ENCODE measurements at places on chromosomes 2 and 18.
A peak's percentile ranks its signal among the peaks of the same experiment; 100 is the strongest.

DNA sequence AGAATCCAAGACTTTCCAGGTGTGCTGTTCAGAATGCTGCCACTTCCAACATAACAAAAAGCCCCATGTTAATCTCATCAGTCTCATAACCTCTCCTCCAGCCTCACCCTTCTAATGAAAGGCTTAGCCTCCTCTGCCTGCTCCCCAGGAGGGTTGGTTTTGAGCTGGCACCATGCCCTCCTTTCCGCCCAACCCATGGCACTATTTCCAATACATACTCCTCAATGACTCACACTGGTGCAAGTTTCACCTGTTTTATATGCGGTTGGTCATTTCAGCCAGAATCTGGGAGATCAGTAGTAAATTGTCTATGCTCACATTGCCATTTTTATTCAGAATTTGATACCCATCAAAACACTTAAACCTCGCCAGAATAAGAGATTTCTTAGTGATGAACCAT, 157.6 kb upstream of the NRP2 start:
- no peak for DNase-seq

DNA sequence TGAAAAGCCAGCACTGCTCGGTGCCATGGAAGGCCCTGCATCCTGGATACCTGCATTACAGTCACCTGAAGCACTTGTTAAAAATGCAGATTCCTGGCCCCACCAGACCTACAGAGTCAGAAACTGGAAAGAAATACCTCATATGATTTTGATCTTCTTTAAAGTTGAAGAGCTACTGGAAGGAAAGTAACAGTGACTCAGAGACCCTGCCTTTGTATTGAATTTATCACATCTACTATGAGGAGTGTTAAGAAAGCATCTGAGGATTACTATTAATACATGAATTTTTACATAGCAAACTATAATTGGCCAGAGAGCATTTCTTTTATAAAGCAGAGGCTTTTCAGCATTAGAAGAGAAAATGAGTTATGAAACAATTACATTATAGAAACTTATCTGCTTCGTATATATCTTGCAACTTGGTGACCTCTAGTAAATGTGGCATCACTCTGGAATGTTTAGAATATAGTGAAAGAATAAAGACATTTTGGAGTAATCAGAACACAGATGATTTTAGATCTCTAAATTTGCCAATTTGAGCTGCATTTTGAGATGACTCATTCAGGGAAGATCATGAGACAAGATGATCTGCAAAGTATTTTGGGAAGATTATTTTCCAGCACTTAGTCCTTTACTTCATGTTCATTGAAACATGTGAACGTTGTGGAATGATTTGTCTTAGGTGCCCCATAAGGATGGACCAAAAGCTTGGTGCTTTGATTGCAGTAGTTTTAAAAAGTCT, 12.2 kb downstream of the PTPRM start:
- DNase-seq: no peak

DNA sequence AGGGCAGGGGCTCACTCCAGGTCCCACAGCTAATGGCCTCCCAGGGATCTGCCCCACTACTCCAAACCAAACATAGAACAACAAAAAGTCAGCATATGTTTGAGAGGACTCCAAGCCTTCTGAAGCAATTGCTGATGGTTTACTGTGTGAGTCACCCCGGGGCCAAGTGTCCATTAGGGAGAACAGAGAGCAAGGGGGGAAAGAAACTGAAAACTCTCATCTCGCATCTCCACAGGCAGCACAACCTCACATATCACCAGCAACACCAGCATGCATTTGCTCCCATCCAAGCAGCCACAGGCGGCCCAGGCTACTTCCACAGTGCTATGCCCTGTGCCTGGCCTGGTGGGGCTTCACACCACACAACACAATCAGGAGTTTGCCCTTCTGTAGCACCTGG, 39.1 kb downstream of the CYRIA start:
- no peak for DNase-seq

DNA sequence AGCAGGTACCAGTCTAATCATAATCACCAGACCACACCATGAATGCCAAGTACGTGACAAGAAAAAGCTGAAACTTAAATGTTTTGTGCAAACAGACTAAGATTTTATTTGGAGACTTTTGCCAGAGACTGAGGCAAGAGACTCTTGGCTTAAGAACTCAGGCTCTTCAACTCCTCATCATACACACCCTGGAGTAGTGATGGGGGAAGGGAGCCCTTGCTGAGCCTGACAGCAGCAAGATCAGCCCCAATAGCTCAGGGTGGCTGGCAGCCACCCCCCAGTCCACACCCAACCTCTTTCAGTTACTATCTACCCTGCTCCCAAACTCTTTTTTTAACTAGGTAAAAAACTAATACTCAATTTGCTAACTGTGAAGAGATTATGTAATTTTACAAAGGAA, 114.8 kb downstream of the CCBE1 start:
- DNase-seq: no peak

DNA sequence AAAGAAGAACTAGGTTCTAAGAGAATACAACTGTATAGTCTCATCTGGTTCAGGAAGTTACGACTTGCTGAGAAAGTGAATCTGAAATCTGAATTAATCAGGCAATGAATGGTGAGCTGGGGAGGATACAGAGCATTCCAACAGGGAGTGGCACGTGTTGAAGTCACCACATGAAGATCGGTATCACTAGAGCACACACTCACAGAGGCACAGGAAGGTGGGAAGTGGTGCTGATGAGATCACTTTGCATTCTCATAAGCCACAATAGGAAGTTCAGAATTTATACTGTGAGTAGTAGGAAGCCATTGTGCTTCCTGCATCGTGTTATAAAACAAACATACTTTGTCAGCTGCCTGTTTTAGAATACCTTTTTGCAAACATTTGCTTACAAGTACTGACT, 615.0 kb upstream of the DDX18 start:
- DNase-seq: no peak

DNA sequence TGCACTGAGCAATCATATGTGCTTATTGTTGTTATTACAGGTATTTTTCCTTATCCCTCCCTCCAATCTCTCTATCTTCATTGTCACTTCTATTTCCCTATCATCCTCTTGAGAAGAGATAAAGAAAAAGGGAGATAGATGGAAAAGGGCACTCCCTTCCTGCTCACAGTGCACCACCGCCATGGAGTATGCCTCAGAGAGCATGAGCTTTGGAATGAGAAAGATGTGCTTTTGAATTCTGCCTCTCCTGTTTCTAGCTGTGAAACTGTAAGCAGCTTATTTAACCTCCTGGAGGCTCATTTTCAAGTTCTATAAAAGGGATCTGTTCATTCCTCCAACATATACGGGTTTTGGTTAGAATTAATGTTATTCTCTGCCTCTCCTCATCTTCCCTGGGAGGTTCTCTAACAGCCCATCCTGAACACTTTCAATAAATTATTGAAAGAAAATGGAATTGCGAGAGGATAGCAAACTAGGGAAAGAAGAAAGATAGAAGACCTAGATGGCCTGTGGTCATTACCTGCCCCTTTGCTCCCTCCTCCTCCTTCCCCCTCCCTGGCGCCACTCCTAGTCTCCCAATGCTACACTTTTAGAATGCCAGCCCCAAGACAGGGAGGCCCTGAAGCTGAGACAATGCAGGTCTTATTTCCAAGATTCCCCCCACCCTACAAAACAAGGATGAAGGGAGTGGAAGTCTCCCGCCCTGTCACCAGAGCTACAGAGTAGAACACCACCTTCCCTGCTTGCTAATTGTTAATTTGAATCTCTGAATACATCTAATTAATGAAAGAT, 37.8 kb downstream of the FIGN start:
- no peak for DNase-seq

- no peak for DNase-seq
These were observed 42.7 kb downstream of the CIB4 start for GRCh38 chr2:26598336-26598995.

GRCh38 chr2:74849228-74849892, 15.4 kb downstream of the HK2 start:
- DNase-seq: no peak

- no peak for DNase-seq
These were observed 121.5 kb upstream of the SPATS2L start for GRCh38 chr2:200184748-200185627.

- no peak for DNase-seq
These were observed 245.7 kb upstream of the REG3G start for GRCh38 chr2:78779761-78780160.

DNA sequence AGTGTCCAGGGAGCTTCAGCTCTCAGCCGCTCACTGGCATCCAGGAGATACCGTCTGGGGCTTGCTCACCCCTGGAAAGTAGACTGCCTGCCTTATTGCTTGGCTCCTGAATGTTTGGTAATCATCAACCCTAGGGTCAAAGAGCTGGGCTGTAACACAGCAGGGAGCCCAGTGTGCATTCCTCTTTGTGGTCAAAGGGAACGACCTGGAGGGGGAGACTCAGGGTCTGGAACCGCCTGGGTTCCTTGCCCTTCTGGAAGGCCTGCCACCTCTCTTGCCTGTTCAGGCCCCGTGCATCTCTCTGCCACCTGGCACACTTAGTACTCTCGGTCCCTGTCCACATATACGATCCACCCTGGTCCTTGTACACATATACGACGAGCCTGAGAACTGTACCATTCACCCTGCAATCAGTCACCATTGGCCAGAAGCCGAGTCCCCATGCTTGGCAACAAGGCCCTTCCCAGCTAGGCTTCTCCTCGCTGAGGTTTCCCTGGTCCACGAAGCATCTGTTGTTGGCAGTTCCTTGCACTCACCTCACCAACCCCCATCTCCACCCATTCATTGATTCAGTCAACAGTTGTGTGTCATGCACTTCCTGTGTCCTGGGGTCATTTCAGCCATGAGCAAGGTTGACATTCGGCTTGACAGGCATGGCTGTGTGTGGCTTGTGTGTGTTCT, at the start of gene NAT8:
Gene NAT8, minus strand, starts transcription at position 85 of the 681 bp plus-strand sequence. CDS start 794 bp downstream, outside the sequence.
- no peak for DNase-seq

- DNase-seq: no peak
These were observed 212.6 kb upstream of the ACVR2A start for GRCh38 chr2:147632198-147632597.

GRCh38 chr2:203786549-203787351, 80.3 kb downstream of the CD28 start:
- peak; percentile 79 for DNase-seq

DNA sequence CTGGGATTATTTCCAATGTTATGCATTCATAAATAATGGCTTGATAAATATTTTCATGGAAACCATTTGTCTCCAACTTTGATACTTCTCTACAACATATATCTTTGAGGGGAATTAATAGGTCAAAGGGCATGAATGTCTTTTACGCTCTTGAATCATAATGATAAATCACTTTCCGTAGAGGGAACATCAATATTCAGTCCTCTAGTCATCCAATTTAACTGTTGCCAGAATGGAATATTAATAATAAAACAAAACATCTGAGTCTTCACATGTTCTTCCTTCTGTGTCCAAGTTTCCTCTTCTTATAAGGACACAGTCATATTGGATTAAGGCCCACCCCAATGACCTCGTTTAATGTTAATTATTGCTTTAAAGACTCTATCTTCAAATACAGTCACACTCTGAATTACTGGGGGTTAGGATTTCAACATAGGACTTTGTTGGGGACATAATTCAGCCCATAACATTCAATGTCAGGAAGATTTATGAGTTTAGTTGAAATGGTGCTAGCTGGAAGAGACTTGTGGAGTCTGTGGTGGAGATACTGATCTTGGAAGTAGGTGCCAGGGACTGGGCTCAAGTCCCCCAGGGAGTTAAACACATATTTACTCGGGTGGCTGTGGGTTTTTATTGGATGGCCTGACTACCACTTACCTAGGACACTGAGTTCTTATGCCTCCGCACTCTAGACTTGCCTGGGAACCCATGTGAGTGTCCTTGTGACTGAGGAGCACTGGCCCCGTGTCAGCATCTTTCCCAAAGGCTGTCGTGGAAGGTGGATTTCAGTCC, 85.0 kb upstream of the SEC11C start:
- no peak for DNase-seq

DNA sequence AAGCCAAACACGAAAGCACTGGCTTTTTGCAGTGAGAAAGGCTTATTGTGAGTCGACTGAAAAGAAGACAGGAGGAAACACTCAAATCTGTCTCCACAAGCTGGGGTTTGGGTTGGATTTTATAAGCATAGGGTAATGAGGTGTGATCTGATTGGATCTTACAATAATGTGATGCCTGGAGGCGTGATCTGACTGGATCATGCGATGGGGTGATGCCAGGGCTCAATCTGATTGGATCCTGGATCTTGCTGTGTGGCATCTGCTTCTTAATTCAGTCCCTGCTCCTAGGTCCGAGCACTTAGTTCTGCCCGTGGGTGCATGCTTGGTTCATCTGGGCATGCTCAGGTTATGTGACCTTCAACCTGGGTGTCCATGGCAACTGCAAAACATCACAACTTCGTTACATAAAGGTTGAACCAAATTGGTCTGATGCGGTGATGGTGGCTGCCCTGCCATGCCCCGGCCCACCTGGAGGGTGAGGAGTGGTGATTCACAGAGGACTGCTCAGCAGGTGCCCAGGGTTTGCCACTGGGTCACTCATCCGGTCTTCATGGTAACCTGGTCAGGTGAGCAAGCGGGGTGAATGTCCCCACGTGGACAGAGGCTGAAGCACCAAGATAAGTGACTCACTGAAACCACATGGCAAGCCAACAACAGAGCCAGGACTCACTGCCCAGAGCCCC, 111.0 kb downstream of the KCNF1 start:
- no peak for DNase-seq

GRCh38 chr2:230010501-230010900, 58.2 kb downstream of the SLC16A14 start:
- DNase-seq: no peak

DNA sequence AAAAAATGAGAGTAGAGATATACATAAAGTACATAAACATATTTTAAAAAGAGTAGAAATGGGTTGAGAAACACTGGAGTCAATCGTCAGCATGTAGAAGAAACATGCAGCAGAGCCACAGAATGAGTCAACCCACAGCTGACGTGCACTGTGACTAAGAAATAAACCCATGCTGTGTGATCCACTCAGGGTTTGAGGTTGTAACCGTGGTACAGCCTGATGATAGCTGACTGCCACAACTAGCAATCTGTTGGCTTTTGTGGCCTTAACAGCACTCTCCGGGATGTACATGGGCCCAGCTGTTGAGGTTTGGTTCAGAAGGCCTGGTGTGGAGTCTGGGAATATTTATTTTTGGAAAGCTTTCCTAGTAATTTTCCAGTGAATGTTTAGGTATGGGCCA, 554.4 kb upstream of the MEX3C start:
- DNase-seq: no peak

GRCh38 chr2:225558399-225559071, 159.0 kb downstream of the NYAP2 start:
- DNase-seq: no peak

DNA sequence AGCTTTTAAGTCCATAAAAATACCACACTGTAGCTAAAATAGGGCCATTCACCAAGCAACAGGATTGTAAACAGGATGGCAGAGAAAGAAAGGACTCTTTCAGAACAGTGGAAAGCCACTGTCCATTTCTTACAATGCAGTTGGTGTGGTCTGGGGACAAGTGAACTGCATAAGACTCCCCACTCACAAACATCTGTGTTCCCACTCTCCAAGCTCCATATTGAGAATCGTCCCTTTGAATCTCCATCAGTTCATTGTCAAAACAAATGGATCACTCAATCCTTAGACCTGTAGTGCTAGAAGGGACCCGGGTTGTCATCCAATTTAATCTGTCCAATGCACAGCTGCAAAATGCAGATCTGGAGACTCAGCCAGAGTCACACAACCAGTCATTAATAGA, 347.4 kb upstream of the KLHL29 start:
- no peak for DNase-seq

GRCh38 chr18:4357579-4357978, 97.5 kb downstream of the DLGAP1 start:
- DNase-seq: no peak

Data from fibroblast of the conjunctiva (primary cell).